ENCODE measurements at places on chromosomes 16 and 17.

- no peak for DNase-seq
Observed at GRCh38 chr17:10396524-10397163, 23.8 kb upstream of the MYH13 start.

GRCh38 chr17:77439189-77440018 is 298.6 kb downstream of the SEC14L1 start:
- no peak for DNase-seq

DNA sequence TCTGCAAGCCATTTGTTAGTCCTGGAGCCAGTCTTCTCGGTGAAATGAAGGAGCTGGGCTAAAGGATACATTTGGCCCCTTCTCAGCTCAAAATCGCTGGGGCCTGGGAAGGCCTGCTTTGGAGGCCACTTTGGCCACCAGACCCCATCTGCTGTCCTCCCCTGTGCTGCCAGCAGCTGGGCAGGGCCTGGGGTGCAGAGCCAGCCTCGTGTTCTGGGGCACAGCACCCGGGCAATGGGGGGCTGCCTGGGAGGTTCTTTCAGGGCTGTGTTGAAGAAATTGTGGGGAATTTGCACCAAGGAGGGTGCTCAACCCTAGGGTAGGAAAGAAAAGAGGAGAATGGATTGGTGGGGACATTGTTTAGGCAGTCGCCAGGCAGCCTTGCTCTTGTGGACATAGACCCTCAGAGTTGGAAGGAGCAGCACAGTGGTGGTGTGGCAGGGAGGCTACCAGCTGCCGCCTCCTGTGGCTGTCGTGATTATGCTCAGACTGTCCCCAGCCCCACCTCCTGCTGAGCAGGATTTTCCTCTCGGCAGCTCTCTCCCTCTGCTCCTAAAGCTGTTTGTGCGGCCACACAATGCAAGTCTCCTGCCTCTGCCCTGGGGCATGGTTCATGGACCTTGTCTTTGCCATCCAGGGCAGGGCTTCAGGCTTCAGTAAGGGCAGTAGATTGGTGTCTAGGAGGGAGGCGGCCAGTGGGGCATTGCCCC is 174.8 kb downstream of the NTN1 start:
- no peak for DNase-seq

DNA sequence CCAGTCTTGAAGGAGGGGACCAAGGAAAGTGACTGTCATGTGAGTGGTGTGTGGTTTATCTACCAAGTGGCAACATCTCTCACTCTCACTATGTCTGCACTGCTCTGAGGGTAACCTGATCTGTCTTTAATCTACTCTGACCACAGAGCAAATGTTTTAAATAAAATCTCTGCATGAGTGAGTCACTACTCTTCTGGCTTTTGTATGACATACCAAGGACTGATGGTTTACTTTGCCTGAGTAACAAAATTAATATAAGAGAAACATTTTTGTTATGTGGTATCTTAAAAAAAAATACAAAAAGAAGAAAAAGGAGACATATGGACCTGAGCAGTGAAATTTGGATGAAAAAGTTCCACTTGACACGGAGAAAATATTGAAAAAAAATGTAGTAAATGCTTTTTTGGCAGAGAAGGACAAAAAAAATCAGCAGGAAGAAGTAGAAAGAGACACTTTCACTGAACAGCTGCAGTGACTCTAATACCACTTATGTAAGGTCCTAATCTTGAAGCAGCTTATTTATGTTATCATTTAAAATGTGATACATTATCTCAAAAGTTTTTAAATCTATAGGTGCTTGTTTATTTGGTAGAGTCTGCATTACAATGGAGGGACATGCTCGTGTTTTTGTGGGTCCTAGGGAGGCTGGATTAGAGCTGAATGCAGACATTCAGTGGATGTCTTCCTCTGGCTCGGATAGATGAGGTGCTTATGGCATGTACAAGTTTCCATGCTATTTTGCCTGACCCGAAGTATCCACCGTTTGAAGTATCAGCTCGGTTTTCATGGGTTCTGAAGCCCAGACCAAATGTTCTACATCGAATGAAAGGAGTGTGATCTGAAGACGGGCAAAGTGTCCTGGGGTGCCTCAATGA is 240.7 kb downstream of the MAP2K6 start:
- DNase-seq: no peak

- no peak for DNase-seq
Observed at GRCh38 chr16:86517033-86517432, 6.7 kb downstream of the FOXF1 start.

- DNase-seq: no peak
Observed at GRCh38 chr16:53914736-53915135, 210.8 kb downstream of the FTO start.

DNA sequence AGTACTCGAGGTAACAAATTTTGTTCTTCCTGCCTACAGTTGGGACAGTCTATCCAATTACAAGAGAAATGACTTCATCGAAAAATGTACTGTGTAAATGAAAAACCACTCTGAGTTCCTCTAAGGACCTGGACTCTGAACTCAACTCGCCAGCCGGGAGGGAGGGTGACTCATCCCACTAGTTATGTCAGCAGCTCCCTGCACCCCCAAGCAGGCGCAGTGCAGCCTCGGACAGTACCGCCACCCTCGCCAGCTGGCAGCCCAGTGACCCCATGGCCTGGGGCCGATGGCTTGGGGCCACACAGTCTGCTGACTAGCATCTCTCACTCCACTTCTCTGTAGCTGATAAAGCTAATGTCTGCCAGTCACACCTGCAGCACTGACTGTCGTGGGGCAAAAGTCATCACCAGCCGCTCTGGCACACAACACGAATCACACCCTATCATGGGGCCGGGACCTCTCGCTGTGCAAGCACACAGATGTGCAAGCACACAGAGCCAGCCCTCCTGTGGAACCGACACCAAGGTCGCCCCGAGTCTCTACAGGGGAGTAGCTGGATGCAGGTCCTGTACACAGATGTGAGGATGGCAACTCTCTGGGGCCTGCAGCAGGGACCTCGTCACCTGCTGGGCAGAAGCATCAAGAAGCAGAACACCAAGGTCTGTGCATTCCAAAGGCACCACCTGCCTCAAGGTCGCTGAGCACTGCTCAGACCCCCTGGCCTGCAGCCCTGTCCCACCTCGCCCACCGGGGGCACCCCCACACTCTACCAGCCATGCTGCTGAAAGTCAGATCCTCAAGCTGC is 5.7 kb downstream of the CSNK1D start:
- no peak for DNase-seq

DNA sequence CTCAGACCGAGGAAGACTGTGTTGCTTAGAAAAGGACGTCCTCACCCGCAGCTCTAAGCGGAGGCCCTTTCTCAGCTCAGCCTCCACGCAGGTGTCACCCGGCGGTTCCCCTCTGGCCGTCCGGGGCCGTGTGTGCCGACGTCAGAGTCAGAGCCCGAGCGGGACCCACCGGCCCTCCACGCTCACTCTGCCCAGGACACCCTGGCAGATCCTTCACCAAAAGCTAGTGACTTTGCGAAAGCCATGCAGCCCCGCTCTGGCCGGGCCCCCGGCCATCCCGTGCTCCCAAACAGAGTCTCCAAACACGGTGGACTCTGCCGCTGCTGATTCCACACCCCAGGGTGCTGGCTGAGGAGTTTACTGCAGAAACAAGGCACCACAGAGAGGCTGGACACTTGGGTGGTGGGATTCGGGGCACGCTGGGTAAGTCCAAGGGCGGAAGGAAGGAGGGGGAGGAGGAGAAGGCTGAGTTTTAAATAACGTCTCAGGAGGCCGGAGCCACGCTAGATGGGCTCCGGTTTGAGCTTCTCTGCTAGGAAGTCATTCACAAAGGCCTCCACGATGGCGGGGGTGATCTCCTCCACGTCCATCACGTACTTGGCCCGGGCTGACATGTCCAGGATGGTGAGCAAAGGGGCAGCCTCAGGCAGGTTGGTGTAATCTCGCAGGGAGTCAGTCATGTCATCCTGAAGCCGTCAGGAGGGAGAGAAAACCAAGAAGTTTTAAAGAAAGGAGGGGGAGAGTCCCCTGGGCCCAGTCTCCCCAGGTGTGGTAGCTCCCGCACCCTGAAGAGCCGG is 18.5 kb downstream of the MRM3 start:
- DNase-seq: no peak

- no peak for DNase-seq
Observed at GRCh38 chr17:21193031-21193430, 20.9 kb downstream of the TMEM11 start.

- DNase-seq: no peak
Observed at GRCh38 chr17:4545217-4545951, 9.8 kb downstream of the MYBBP1A start.

DNA sequence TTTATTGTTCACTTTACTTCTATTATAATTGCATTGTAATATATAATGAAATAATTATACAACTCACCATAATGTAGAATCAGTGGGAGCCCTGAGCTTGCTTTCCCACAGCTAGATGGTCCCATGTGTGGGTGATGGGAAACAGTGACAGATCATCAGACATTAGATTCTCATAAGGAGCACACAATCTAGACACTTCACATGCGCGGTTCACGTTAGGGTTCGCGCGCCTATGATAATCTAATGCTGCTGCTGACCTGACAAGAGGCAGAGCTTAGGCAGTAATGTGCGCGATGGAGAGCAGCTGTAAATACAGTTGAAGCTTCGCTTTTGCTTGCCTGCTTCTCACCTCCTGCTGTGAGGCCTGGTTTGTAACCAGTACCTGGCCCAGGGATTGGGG is 40.2 kb downstream of the BCAS3 start:
- DNase-seq: no peak

GRCh38 chr16:82625066-82625968 is 1.5 kb upstream of the CDH13 start:
- no peak for DNase-seq

DNA sequence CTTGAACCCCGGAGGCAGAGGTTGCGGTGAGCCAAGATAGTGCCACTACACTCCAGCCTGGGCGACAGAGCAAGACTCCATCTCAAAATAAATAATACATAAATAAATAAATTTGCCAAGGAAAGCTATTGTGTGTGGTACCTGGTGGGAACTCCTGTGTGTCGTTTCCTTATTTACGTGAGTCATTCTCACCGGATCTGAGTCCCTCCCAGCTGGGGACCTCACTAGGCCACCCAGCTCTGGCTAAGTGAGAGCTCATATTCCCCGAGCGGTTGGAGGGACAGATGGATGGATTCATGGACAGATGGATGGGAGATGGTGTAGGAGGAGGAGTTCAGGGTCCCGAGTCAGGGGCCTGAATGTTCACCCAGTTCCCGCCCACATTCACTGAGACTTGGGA is 22.9 kb upstream of the C1QL1 start:
- DNase-seq: no peak

GRCh38 chr16:50706250-50706649 is 12.8 kb downstream of the NOD2 start:
- DNase-seq: no peak

DNA sequence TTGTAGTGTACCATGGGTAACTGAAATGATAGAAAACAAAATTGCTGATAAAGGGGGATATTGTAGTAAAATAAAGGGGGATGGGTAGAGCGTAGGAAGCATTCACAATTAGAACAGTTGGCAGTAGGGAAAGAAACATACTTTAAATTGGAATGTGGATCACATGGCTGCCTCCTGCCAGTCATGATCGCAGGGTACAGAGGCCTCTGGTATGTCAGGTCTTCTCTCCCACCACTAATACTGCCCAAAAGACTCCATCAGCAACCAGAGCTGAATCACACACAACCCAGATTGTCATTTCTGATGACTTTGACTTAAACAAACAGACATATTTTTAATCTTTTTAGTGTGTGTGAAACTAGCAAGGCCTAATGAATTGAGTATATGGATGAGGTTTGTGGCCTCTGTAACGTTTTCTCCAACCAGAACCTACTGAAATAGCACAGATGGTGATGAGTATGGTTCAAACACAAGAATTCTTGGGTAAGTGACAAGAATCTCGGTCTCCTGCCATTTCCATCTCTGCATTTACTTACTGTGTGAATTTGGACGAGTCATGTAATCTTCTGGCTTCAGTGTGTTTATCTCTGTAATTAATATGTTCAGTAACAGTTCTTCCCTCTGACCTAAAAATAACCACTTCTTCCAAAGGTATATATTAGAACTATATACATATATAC is 112.6 kb downstream of the USP22 start:
- no peak for DNase-seq

GRCh38 chr16:88685156-88686061 is 898 bp downstream of the SNAI3 start:
- no peak for DNase-seq

- DNase-seq: peak; percentile 62
Observed at GRCh38 chr16:4976611-4977145, 18.5 kb downstream of the SEC14L5 start.

DNA sequence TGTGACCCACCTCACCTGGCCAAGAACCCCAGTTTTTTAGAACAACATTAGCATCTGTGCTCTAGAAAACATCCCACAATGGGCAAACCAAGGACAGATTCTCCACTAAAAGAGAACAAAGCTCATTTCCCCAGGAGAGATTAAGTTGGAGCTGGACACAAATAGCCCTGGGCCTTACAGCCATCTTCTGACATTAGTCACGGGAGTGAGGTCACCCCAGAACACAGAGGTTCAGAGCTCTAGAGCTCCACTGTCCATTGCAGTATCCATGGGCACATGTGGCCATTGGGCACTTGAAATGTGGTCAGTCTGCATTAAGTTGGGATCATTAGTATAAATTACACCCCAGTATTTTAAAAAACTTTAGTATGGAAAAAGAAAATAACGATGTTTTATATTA is 47.6 kb upstream of the RBBP6 start:
- DNase-seq: no peak

DNA sequence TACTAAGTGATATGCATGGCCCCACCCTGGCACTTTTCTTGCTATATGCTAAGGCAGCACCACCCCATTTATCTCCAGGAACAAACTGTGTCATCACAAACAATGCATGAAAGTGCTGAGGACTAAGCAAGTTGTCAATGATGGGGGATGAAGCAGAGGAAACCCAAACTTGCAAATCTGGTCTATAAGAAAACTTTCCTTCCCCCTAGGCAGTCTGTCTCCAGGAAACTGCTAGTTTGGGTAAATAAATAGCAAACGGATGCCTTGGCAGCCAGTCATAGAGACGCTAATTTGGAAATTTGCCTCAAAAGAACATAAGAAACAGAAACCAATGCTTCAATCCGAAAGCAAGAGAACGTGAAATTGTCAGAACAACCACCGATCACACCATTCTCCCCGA is 5.6 kb upstream of the HSBP1 start:
- no peak for DNase-seq

GRCh38 chr17:76184290-76184689 is 43.2 kb upstream of the FOXJ1 start:
- DNase-seq: no peak

GRCh38 chr17:1095090-1095852 is 84.5 kb downstream of the ABR start:
- no peak for DNase-seq
